ENCODE measurements at places on chromosomes 4 and X.

GRCh38 chrX:126697091-126697490 lies 122.4 kb upstream of the PRR32 start:
- no peak for DNase-seq

DNA sequence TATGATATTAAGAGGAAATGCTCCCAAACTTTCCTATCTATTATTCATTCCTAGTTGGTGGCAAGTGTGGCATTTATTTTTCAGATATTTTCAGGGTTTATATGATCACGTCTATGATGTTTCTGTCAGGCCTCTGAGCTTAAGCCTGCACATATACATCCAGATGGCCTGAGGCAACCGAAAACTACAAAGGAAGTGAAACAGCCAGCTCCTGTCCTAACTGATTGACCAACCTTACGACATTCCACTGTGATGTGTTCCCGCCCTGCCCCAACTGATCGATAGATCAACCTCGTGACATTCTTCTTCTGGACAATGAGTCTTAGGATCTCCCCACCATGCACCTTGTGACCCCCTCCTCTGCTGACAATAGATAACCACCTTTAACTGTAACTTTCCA lies 67.6 kb upstream of the CTSO start:
- DNase-seq: no peak

- no peak for DNase-seq
Measured at GRCh38 chrX:149641432-149641831, 9.8 kb upstream of the TMEM185A start.

DNA sequence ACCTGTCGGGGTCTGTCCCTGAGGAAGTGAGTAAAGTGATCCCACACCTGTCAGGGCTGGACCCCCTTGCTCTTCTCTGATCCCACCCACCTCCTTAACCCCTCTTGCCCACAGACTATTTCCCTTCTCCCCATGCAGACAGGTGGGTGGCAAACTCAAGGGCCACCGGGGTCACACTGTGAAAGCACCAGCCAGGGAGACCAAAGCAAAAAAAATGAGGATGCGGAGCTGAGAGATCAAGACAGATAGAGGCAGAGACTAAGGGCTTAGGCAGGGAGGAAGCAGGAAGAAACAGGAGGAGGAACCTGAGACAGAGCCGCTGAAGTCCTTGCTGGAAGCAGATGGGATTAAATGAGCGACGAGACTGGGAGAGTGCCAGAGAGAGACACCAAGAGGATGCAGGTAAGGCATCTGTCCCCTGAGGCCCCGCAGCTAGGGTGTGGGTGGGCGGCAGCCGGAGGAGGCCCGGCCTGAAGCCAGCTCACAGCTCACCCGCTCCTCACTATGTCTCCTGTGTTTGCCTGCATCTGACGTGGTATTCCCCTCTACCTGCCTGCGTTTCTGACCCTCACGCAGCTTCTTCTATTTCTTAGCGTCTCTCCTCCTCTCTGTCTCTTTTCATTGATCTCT lies 7.2 kb downstream of the TIMM17B start:
- no peak for DNase-seq

DNA sequence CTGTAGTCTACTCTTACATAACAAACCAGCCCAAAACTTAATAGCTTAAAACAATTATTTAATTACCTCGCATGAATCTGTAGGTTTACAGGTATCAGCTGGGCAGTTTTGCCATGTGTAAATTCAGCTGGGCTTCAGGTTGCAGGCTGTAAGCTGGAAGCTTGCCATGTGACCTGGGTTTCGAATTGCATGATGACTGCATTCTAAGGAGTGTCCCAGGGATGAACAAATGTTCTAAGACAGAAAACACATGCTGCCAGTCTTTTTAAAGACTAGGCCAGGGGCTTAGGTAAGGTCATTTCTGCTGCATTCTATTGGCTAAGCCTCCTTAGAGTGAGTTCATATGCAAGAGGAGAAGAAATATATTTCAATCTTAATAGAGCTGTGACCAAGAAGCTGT lies 44.8 kb downstream of the GRIA2 start:
- DNase-seq: peak; percentile 44

GRCh38 chr4:36740796-36741310 lies 459.4 kb downstream of the DTHD1 start:
- no peak for DNase-seq

- peak; percentile 54 for DNase-seq
Measured at GRCh38 chr4:158371158-158371557, 150.5 kb upstream of the RXFP1 start.

- peak; percentile 92 for DNase-seq
Measured at GRCh38 chr4:180542445-180543100, 1700.6 kb upstream of the TENM3 start.

GRCh38 chrX:17719711-17720110 lies 17.6 kb upstream of the SCML1 start:
- no peak for DNase-seq

DNA sequence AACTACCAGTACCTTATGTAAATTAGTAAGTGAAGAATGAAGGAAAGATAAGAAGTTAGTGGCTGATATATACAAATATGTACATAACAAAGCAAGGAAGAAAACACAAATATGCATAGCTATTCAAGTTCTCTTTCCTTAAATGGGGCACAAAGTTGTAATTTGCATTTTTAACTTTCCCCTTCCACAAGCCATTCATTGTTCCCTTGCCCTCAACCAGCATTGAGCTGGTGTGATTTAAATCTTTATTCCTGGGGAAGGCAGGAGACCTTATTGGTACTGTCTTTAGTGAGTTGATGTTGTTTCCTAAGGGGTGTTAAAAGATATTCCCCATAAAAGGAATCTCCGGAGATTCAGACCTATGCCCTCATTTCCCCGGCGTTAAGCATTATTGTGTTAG lies 735.3 kb downstream of the PCDH18 start:
- DNase-seq: no peak

GRCh38 chrX:37984880-37985279 lies 21.5 kb upstream of the SYTL5 start:
- DNase-seq: no peak

GRCh38 chr4:116926631-116927295 lies 158.6 kb downstream of the TRAM1L1 start:
- DNase-seq: no peak

DNA sequence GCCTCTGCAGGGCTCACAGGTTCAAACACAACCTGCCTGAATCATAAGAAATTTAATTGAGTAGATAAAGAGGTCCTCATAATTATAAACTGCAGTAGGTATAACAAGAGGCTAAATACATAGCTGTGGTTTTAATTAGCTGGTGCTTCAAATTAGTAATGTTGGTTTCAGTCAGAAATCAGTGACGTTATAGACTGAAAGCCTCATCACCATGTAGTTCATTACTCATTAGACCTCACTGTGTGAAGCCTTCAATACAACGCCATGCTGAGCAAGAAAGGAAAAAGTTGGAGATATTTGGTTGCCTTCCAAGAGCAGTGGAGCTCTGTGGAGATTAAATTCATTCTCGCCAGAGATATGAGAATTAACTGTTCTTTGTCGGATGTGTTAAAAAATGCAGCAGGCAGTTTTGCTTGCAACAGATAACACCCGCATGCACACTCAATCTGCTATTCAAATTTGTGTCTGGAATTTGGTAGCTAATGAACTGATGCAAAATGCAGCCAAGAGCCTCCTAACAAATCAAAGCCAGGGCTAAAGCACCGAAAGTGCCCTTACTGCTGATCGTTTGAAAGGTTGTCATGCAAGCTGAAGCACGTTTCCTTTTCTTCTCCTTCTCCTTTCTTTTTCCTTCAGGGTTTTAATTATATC lies 148.9 kb downstream of the AFF2 start:
- DNase-seq: peak; percentile 18

- no peak for DNase-seq
Measured at GRCh38 chrX:153635788-153636668, 11.0 kb upstream of the DUSP9 start.

DNA sequence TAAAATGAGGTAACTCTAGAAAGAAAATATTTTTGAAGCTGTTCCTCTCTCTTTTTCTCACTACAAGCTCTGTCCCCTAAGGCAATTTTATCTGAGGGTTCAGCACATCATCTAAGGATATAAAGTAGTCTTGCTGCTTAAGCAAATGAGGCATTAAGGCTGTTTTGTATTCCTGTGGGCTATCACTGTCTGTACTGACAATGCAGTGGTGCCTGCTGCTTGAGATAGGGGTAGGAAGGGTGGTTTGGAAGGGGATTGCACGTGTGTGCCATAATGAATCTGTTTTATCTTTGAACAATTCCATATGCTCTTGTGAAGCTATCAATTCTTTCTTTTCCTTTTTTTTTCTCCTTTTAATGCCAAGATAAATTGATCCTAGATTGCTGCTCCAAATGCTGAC lies 128.0 kb upstream of the ATOH1 start:
- no peak for DNase-seq

DNA sequence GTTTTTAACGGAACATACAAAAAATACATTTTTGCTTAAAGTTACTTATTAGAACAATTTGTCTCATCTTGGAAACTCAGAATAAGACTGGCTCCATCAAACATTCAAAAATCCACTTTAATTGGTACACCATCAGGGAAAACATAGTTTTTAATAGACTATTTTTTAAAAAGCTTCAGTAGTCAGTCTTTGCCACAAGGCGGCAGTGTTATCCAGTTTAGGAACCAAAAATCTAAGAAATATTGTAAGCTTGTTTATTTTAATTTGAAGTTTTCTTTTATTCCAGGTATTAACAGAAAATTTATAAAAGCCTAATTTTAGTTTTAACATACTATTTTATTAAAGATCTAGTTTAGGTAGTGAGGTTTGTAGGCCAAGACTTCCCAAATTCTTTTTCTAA lies 107.7 kb downstream of the APOOL start:
- DNase-seq: peak; percentile 17

DNA sequence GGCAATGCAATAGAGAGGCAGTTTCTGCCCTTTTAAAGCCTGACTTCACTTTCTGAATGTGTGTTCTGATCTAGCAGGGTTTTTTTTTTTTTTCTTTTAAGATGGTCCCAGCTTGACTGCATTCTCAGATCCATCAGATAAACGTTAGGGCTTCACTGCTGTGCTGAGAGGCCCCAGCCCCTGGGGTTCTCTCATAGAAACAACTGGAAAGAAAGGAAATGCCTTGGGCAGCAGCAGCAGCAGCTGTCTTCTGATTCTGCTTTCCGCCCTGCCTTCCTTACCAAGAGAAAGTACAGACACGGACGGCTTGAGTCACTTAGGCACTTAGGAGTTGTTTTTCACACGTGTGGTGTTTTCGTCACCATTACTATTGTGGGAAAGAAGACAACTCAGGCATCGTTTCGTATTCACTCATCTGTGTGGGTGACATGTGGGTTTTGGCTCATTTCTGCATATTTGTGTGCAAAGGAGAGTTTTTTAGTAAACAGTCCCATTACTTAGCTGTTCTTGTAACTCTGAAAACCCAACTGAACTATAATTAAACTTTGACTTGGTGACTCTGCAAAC lies 172.0 kb downstream of the PTTG2 start:
- DNase-seq: peak; percentile 98

DNA sequence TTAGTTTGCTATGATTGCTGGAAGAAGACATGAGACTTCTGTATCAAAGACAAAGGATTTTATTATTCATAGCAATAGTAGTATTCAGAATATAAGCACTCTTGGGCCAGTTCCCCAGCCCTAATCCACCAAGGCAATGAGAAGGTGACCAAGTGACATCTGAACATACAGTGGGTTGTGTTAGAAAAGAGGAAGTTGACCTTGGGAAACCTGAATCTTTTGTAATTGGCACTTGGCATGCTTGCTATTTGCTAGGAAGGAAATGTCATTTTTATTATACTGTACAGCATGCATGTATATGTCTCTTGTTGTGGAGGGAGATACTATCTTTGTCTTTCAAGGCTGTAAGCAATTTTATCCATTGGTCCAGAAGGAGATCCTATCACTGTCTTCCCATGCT lies 216.1 kb upstream of the FAT1 start:
- DNase-seq: no peak

- DNase-seq: no peak
Measured at GRCh38 chr4:141216002-141216761, 4.5 kb upstream of the ZNF330 start.
